ENCODE measurements at places on chromosomes 11 and 22.

- DNase-seq = no peak
These were observed 97.0 kb downstream of the PKNOX2 start for GRCh38 chr11:125261588-125261987.

DNA sequence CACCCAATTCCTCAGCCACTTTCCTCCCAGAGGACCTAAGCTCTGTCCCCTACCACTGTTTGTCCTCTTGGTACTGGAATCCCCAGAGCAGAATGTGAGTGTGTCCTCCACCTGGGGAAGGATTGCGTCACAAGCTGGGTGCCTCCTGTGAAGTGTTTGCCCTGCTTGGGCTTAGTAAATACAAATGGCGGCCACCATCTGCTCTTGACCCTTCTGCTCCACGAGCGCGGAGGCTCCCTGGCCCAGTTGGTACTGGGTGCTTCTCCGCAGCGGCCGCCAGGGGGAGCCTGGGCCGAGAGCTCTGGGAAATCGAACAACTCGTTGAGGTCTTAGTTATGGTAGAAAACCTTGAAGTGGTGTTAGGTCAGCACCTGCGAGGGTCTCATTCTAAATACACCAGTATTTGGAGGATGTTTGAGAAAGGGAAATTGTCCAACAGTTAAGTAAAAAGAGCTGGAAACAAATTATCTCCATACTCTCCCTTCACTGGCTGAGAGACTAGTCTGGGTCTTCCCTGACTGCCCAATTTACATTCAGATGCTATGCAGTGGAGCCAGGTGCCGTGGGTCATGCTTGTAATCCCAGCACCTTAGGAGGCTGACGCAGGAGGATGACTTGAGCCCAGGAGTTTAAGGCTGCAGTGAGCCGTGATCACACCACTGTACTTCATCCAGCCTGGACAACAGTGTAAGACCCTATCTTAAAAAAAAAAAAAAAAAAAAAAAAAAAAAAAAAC lies 74.6 kb upstream of the TEAD1 start:
- DNase-seq = no peak

- no peak for DNase-seq
These were observed 21.6 kb upstream of the RFPL2 start for GRCh38 chr22:32226326-32227104.

- no peak for DNase-seq
These were observed 12.7 kb upstream of the MSANTD2 start for GRCh38 chr11:124812876-124813275.

DNA sequence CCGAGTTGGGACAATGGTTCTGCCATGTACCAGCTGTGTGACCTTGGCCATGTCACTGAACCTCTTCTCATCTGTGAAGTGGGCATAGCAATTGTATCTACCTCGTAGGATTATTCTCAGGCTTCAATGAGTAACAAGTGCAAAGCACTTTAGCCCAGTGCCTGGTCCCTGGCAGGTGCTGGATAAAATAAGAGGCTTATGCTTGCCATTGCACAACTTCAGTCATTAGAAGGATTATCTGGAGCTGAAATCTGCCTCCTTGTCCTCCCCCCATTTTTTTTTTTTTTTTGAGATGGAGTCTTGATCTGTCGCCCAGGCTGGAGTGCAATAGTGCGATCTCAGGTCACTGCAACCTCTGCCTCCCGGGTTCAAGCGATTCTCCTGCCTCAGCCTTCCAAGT lies 7.2 kb downstream of the SMTNL1 start:
- DNase-seq = no peak

DNA sequence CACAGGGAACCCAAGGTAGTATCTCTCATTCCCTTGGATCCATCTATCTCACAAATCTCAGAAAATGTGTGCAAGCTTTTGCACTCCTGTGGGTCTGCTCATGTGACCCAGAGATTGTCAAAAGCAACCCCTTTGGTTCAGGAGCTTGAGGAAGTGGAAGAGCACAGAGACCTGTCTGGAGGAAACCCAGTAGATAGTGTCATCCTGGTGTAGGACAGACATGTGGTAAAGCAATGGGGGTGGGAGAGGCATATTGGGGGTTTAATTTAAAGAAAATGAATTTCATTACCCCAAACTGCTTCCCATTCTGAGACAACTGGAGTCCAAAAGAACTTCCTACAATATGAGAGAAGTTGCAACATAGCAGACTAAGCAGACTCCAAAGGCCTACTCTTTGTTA lies 5.8 kb upstream of the MS4A14 start:
- DNase-seq = no peak

- no peak for DNase-seq
These were observed 19.3 kb downstream of the ZC3H7B start for GRCh38 chr22:41320416-41321240.

GRCh38 chr11:47593934-47594855 lies at the start of gene C1QTNF4:
Gene C1QTNF4 (minus strand): TSS chr11:47594411. CDS start chr11:47590810, 3,601 bp downstream.
- DNase-seq = no peak

- no peak for DNase-seq
These were observed 619.1 kb downstream of the METTL15 start for GRCh38 chr11:28727254-28727653.

DNA sequence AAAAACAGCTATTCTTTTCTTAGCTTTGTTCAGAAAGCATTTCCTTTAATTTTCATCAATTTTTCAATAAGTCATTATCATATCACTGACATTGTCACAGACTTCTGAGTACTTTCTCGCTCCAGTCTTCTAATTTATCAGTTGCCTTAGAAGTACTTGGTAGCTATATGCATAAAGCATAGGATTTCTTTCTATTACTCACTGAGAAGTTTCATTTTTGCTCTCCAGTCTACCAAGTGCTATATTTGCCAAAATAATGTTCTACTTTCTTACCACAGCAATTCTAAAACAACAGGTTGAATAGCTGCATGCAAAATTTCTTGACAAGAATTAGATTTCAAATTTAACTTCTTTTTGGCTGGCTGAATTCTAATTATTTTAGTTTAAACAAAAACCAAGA lies 116.3 kb downstream of the STK33 start:
- DNase-seq = no peak

GRCh38 chr22:39923696-39924095 lies 22.8 kb downstream of the GRAP2 start:
- no peak for DNase-seq

DNA sequence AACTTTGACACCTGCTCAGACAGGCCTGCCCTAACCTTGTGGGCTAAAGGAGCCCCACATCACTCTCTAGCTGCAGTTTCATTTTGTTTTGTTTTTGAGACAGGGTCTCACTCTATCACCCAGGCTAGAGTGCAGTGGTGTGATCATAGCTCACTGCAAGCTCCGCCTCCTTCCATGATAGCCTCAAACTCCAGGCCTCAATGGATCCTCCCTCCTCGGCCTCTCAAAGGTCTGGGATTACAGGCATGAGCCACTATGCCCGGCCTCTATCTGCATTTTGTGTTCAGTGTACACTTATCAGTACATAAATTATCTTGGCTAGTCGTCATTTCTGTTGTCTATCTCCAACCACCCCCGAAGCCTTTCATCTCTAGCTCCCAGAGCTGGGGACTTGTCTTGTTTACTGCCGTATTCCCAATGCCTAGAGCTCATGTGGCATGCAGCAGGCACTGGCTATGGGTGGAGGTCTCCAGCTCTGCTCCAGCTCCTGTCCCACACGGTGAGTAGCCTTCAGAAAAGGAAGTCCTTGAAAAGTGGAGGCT lies 22.1 kb upstream of the PEX26 start:
- DNase-seq = no peak

DNA sequence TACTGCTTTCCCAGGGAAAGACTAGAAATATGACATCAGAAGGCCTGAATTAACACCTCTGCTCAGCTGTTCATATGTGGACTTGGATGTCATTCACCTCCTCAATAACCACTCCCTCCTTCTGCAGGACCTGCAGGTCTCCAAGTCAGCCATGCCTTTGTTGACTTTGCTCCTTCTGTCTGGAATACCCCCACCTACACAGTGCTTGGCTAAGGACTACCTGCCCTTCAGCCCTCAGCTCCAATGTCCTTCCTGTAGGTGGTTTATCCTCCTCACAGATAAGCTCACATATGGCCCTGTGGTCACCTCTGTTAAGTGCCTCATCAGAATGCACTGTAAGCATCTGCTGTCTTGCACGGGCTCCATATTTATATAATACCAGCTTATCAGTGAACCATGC lies 26.4 kb upstream of the FAT3 start:
- no peak for DNase-seq

- DNase-seq = no peak
These were observed 51.4 kb downstream of the JAM3 start for GRCh38 chr11:134120143-134120850.

GRCh38 chr22:38849811-38850210 lies 6.0 kb upstream of the NPTXR start:
- DNase-seq = no peak

DNA sequence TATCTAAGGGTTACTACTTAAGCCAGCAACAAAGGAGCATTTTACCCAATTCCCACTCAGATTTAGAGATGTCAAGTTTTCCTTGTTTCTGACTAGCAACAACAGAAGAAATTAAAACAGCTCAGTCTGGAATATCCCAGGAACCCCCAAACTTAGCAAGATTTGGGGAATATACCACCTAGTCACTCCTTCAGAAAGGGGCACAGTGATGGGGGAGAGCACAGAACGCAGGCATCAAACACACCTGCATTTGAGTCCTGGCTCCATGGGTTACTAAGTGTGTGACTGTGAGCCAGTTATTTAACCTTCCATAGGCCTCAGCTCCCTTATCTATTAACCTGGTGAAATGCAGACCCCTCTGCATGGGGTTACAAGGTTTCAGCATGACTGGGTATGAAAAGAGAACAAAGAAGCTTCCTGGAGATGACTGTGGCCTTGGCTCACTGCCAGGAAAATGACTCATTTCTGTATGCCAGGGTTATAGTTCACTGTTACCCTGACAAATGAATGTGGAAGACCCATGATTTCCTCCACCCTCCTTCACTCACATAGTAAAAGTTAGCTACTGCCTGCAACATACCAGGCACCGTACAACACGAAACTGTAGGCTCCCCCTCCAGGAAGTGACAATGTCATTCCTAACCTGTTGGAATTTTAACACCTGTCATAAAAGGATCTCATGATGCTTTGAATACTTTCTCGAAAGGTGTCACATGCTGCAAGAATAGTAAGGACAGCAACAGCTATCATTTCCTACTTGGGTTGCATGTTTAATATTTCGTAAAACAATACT lies 79.6 kb downstream of the ME3 start:
- DNase-seq = peak; percentile 15

DNA sequence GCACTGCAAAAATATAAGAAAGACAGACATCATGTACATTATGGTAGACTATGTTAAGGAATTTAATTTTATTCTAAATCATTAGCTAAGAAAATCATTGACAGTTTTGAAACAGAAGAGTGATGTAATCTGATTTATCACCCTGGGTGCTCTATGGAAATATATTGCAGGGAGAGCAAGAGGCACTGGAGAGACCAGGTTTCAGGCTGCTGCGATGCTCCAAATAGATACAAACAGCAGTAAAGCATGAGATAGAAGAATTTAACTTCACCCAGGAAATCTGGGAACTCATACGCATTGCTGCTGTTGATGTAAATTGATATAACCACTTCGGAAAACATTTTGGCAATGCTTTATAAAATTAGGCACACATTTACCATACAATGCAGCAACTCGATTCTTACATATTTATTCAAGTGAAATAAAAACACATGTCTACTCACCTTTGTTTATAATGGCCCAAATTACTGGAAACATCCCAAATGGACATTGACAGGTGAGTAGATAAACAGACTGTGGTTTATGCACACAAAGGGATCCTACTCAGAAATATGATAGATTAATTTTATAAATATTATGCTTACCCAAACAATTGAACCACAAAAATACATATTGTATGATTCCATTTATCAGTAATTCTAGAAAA lies 535.1 kb upstream of the CHORDC1 start:
- DNase-seq = no peak

GRCh38 chr11:37394236-37394870 lies 796.3 kb upstream of the RAG2 start:
- DNase-seq = no peak

DNA sequence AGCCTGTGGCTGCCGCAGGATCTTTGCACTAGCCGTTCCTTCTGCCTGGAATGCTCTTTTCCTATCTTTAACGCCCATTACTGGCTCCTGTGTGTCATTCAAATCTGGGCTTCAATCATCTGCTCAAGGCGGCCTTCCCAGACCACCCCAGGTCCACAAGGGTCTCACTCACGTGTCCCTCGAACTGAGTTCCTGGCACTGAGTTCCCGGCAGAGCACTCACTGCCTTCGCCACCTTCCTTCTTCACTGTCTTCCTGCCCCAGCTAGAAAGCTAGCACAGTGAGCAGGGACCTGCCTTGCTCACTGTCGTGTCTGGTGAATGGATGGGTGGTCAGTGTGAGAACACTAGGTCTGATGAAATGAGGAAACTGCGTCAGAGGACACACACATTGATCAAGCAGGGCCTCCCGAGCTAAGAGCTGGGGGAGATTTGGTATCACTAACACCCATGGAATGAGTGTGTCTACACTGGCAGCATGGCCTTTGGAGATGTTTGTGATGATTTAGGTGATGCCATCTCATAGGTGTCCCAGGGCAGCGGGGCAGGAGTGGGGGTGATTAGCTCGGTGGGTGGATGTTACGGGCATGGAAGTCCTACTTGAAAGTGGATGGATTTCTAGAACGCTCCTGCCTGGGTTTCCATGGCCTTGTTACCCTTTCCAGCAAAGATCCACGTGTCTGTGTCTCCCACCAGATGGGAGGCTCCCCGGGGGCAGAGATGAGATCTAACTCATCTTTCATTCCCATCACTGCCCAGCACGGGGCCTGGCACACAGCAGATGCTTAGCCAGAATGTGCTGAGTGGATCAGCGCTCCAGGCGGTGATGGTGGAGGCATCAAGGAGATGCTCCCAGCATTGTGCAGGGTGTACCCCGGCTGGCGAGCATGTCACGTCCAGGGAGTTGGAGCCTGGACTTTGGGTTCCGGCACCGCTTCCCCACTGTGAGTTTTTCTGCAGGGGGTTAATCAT lies 64.5 kb downstream of the SHISAL1 start:
- DNase-seq = no peak

GRCh38 chr22:39290724-39291161 lies 28.7 kb downstream of the RPL3 start:
- no peak for DNase-seq

DNA sequence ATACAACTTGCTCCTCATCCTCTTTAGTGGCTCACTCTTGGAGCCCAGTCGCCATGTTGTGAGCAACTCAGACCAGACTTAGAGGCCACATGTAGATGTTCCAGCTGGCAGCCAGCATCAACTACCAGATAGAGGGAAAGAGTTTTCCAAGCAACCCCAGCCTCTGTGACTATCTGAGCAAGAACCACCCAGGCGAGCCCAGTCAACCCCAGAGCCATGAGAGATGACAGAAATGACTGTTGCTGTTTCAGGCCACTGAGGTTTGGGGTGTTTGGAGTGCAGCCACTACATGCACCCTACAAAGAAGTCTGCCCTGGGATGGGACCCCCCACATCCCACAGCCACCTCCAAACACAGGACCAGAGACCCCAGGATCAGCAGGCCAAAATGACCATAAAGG lies 24.8 kb upstream of the CLDN5 start:
- DNase-seq = no peak

GRCh38 chr11:93784935-93785360 lies 866 bp downstream of the MED17 start:
- no peak for DNase-seq

All from T-helper 22 cell (primary cell).